ENCODE measurements at places on chromosomes 1 and 21.
A peak's percentile ranks its signal among the peaks of the same experiment; 100 is the strongest.

- no peak for DNase-seq
These were observed 290.2 kb downstream of the LRRC40 start for GRCh38 chr1:69914976-69915765.

- DNase-seq, result no peak
These were observed 1.1 kb upstream of the KCNJ15 start for GRCh38 chr21:38255571-38256117.

- DNase-seq, result no peak
These were observed 40.6 kb downstream of the HNRNPR start for GRCh38 chr1:23303524-23303923.

DNA sequence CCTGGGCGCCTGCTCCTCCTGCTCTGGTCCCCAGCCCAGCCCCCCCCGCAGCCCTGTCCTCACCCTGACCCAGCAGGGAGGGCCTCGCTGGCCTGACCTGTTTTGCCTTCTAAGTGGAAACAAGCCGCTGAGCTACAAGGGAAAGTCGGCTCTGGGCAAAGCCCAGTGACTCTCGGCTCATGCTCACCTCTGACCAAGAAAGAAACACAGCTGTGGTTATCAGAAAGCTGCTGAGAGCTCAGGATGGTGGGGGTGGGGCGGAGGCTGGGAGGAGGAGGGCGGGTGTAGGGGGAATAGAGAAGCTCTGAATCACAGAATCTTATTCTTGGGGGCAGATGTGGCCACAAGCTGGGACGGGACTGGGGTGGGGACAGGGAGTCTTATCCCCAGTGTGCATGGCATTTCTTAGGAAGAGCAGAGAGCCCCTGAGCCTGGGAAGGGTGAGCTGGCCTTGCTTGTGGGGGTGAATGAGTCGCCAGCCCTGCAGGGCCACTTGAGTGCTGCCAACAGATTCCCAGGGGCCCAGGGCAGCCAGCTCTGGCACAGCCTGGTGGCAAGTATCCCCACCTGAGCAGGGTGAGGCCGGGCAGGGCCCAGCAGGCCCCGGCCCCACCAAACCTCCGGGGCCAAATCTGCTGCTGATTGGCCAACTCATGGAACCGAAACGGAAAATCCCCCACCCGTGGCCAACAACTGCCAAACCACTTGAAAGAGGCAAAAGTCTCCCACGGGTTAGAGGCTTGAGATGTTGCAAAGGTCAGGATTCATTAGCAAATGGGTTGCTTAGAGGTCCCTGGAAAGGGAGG, 120.6 kb downstream of the SPSB1 start:
- DNase-seq, result peak; percentile 87

GRCh38 chr1:175338387-175339135, 146.0 kb upstream of the KIAA0040 start:
- DNase-seq, result peak; percentile 36

- DNase-seq, result no peak
These were observed 139.4 kb downstream of the RUNX1 start for GRCh38 chr21:34909492-34910292.

- no peak for DNase-seq
These were observed 131.6 kb downstream of the TLR5 start for GRCh38 chr1:223011505-223011856.

GRCh38 chr1:55262822-55263221, 47.7 kb upstream of the USP24 start:
- no peak for DNase-seq

- DNase-seq, result no peak
These were observed 177.1 kb upstream of the KIAA0040 start for GRCh38 chr1:175369696-175370095.

DNA sequence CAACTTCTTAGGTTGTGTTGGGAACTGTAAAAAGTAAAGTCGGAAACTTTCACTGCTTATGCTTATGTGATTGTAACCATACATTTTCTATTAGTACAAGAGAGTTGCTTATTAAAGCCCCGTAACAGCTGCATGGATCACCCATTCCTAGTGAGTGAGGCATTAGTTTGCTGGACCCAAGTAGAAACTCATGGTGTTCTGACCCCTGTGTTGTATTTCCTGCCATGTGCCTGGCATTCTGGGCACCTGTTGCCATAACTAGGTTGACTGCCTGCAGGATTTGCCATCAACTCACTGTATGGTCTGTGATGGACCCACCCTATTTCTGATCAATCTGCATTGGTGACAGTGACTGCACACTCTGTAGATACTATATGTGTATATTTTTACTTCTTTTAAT, 173.0 kb downstream of the PGBD5 start:
- DNase-seq, result no peak

- no peak for DNase-seq
These were observed 339.3 kb downstream of the PAPPA2 start for GRCh38 chr1:176802316-176802715.

- DNase-seq, result no peak
These were observed 125.8 kb upstream of the HOOK1 start for GRCh38 chr1:59688976-59689375.

- no peak for DNase-seq
These were observed 174.5 kb downstream of the DENND1B start for GRCh38 chr1:197600751-197601150.

DNA sequence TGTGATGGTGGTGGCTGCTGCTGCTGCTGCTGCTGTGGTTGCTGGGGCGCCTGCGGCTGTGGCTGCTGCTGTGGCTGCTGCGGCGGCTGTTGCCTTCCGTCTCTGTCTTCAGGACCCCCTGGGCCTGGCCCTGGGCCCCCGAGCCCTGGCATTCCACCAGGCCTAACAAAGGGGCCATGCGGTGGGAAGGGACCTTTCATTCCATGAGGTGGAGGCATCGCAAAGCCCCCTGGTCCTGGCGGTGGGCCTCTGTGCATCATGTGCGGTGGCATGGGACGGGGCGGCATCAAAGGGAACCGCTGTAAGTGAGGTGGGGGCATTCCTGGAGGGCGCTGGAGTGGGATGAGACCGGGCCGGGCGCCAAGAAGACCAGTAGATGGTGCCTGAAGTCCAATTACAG, 12.4 kb downstream of the SOD1 start:
- no peak for DNase-seq

- no peak for DNase-seq
These were observed 839.9 kb downstream of the USP25 start for GRCh38 chr21:16569679-16570078.

DNA sequence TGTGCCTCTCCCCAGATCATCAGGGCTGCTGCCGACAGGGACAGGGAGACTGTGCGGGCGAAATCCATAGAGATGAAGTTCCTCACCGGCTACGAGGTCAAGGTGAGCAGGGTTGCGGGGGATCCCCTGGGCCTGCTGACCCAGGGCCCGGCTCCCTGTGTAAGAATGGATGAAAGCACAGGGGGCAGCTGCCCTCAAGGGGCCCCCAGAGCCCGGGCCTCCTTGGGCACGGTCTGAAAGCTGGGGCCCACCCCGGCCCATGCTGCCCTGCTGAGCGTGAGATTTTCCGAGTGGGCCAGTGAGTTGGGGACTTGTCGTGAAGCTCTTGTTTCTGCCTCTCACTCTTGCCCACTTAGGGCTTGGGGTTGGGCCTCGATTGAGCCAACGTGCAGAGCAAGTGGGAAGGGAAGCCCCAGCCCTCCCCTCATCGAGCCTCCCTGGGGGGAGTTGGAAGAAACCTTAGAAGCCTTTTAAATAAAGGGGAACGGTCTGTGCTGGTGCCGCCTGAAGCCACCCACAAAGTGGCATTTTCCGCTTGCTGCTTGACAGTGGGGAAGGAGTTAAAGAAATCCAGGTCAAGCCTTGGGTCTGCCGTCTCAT, 45.2 kb downstream of the COQ8A start:
- no peak for DNase-seq

- DNase-seq, result peak; percentile 52
These were observed 10.8 kb downstream of the GPR3 start for GRCh38 chr1:27403065-27403726.

DNA sequence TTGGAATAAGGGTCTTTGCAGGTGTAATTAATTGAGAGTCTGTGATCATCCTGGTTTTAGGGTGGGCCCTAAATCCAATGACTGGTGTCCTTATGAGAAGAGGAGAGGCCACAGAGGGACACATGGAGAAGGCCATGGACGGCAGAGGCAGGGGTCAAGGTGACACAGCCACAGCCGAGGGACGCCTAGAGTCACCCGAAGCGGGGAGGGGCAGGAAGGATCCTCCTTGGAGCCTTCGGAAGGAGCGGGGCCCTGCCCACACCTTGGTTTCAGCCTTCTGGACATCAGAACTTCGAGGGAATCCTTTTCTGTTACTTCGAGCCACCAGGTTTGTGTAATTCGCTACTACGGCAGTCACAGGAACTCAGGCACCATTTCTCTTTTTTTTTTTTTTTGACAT, 31.1 kb downstream of the RRP1 start:
- DNase-seq, result no peak

DNA sequence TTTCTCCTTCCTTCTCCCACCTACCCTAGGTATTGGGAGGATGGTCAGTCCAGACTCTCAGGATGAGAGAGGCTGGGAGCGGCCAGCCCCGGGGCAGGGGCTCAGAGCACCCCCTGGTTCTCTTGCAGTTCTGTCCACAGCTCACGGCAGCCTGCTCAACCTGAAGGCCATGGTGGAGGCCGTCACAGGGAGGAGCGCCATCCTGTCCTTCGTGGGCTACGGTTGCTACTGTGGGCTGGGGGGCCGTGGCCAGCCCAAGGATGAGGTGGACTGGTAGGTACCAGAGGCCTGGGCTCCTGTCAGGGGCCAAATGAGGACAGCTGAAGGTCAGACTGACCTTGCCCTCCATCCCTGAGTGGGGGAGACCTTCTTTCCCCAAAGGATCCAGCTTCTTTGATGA, 4.2 kb downstream of the PLA2G2F start:
- no peak for DNase-seq

DNA sequence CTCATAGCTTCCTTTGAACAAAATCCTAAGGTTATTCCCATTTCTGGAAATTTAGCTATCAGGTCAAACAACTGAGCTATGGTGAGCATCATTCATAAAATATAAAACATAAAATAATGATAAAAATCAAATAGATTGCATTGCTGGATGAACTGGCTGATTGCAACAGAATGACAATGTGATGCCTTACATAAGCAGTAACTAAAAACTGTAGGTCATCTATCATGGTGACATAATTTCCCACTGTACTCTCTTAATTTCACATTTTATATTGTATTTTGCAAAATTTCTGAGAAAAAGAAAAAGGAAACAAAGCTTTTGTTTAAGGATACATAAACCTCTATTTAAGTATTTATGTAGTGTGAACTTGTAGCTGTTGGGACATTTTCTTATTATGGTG, 4.6 kb downstream of the PTGER3 start:
- DNase-seq, result no peak

GRCh38 chr1:39105841-39106765, 80.0 kb downstream of the NDUFS5 start:
- DNase-seq, result peak; percentile 62

DNA sequence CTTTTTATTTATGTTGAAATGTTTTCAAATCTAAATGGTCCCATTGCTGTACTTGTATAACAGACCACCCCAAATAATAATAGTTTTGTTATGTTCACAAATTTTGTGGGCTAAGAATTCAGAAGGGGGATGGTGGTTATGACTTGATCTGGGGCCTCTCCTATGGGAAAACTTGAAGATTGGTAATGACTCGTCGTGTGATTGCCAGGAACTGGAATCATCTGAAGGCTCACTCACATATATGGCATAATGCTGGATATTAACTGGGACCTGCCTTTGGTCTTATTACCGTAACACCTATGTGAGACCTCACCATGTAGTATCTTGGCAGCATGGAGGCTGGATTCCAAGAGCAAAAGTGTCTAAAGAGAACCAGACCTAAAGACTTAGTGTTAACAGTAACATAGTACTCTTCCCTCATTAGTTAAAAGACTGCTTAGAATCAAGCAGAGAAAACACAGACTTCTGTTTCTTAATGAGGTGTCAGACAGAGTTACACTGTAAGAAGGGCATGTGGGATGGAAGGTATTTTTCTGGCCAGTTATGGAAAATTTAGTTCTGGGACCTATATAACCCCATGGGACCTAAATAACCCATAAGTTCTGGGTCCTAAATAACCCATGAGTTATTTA, 11.9 kb downstream of the LYPLAL1 start:
- no peak for DNase-seq

GRCh38 chr1:109821221-109821669, 57.5 kb upstream of the EPS8L3 start:
- DNase-seq, result no peak

DNA sequence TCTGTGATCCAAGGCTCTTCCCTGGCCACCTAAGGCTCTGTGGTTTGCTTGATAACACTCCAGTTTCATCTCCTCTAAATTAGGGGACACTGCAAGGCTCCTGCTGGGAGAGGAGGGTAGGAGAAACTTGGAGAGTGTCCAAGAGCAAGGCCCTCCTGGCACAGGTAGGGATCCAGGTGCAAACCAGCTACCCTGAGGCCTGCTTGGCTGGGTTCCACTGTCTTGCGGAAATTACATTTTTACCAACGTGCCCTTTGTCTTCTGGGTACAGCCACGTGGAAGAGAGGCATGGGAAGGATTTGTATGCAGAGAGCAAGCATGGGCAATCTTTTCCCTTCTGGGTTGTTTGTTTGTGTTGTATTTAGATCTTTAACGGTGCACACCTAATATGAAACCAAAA, 132.5 kb downstream of the PRDM2 start:
- DNase-seq, result no peak

- DNase-seq, result no peak
These were observed 57.3 kb upstream of the GALNT2 start for GRCh38 chr1:230009611-230010313.

- DNase-seq, result no peak
These were observed 115.6 kb upstream of the GUCA2B start for GRCh38 chr1:42037586-42037985.

DNA sequence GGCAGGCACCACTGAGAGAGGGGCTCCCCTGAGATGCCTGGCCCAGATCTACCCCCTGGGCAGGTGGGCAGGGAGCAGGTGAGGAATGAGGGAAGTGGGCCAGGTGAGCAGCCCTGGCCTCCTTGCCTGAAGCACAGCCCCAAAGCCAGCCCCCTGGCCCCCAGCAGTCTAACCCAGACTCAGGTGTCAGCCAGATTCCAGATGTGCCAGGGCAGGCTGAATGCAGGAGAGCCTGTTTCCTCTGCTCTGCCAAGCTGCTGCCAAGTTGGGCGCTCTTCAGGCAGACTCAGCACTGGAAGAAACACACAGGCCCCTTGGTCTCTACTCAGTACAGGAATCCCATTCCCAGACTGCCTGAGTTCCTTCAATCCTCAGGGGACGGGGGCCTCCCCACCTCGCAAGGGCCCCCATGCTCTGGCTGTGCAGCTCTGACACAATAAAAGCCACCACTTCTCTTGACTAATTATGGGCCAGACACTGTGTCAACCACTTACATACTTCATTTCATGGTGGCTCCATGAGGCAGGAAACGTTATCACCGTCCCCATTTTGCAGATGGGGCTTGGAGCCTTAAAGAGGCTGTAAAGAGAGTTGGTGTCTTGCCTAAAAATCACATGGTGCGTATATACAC, 20.4 kb downstream of the ARHGEF19 start:
- DNase-seq, result no peak

DNA sequence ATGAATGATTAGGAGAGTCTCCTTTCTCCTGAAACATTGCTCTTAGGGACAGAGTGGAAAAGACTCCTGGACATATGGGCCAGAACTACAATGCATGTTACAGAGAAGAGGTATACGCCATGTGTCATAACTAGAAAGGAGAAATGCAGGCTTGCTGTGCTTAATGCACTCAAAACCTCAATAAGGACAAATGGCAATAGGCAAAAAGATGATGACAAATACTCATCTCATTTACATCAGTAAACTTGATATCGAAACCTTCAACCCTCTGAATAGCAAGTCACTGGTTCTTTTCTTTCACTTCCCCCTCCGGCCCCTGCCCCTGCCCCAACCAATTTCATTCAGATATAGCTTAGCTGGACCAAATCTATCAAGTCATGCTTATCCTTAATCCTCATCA, 1.9 kb upstream of the GPR88 start:
- peak; percentile 85 for DNase-seq

Data from GM20000 (cell line).